ENCODE measurements at places on chromosomes 1 and 21. TPM values are rescaled to one million over a fixed set of nuclear protein-coding genes. Genes with fewer than 3 reads are reported as not detected.

DNA sequence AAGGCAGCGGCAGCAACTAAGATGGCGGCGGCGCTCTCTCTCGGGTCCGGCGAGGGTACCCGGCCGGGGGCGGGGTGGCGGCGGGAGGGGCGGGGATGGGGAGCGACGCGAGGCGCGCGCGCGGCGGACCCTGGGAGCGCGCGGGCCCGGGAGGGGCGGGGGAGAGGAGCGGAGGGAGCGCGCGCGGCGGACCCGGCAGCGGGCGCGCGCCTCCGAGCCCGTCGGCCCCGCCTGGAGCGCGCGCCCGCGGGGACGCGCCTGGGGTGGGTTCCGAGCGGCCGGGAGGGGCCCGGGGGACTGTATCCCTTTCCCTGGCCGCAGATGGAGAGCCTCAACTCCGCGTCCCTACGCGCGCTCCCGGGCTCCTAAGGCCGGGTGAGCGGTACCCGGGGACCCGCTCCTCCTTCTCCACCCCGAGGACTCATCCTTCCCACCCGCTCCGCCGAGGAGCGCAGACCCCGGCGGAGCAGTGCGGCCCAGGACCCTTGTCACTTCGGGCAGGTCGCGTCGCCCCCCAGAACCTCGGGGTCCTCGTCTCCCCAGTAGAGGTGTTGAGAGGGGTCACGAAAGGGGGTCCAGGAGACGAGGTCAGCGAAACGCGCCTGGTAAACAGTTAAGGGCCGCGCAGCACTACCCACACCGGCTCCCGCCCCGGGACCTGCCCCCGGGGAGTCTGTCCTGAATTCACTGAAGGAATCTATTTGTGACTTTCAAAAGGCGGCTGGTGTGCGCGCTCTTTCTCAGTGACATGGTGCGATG is at the start of gene CLSTN1:
Gene CLSTN1, minus strand, starts transcription at position 23 of the 759 bp plus-strand sequence. CDS start 232 bp downstream, outside the sequence.
- DNase-seq = peak; percentile 81

DNA sequence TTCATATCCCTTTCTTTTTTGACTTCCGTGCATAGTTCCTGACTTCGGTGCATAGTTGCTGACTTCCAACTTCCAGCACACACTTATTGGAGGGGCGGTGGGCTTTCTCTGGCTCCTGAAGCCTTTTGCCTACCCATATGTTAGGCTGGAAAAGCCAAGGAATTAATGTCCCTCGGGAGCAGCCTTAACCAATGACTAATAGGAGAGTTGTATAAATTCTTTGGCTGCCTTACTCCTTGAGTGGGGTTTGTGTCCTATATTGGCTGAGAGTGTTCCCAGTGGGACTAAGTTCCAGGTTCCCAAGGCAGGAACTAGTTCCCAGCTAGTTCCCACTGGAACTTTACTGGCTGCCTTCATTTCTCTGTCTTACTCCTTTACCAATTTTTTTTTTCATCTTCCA is 105.7 kb downstream of the ZNF326 start:
- no peak for DNase-seq

GRCh38 chr1:197126691-197127090 is 19.8 kb downstream of the ASPM start:
- DNase-seq = no peak

GRCh38 chr1:25727635-25728286 is 72.2 kb upstream of the SELENON start:
- DNase-seq = peak; percentile 28

- no peak for DNase-seq
Measured at GRCh38 chr1:19955534-19956170, 23.8 kb downstream of the PLA2G2A start.

- DNase-seq = no peak
Measured at GRCh38 chr21:25999921-26000582, 170.5 kb downstream of the APP start.

RPTN gene
- total RNA-seq = not detected

PIGP gene
- 4.1 TPM for total RNA-seq

AUNIP gene
- 5.0 TPM for total RNA-seq

HENMT1 gene
- total RNA-seq = 0.28 TPM

PIK3C2B gene
- 1.1 TPM for total RNA-seq

AADACL4 gene
- total RNA-seq = not detected

STYXL2 gene
- not detected for total RNA-seq

Data from IMR-90 (cell line).